ENCODE measurements at places on chromosomes 2 and 18.

DNA sequence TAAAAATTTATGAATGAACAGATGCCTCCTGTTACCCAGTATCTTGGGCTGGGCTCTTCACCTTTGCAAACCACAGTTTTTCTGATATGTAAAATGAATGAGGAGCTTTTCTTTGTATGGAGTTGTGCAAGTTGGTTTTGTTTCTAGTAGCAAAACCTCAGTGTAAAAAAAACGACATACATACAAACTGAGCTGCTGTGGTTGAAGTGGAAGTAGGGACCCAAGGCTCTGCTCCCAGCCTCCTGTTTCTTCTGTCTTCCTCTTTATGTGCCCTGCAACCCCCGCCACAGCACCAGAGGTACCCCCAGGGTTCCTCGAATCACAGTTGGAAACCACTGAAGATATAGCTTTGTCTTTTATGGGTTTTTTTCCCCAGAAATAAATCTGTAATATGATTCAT lies 118.1 kb downstream of the MYO1B start:
- no peak for DNase-seq

DNA sequence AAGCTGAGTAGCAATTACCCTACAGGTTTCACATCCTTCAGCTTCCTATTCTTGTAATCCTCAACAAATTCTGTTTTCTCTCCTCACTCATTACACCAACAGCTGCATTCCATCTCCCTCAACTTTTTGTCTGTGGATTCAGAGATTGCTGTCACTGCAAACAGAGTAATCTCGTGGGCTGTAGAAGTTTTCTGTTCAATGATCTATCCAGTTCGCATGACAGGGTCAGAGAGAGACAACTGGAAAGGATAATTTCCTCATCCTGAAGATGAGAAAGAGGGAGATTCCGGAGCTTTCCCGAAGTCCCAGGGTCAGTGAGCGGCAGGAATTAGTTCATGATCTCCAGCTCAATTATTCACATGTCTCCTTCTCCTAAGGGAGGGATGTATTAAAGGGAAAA lies 75.7 kb downstream of the MYO5B start:
- DNase-seq = no peak

DNA sequence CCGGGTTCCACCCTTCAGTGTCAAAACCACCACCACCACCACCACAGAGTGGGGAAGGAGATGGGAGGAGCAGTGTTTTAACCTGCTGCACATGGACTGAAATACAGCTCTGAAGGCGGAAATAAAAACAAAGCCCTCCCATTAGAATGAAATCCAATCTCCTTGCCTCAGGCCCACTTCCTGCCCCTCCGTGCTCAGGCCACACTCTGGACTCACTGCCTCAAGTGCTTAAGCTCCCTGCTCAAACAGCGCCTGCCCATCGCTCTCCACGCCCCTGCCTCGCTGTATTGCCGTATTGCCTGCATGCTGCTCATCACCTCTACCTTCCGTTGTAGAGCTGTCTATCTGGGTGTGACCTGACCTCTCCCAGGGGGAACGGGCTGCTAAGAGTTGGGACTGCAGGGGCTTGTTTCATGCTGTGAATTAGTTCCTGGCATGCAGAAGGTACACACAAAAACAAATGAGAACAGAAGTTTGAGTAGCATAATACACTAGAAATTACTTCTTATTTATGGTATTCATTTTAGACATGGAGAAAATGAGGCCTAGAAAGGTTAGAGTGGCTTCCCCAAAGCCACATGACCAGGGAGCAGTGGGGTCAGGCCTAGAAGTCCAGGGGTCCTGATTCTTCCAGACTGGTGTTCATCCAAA lies 31.6 kb upstream of the NEB start:
- no peak for DNase-seq

DNA sequence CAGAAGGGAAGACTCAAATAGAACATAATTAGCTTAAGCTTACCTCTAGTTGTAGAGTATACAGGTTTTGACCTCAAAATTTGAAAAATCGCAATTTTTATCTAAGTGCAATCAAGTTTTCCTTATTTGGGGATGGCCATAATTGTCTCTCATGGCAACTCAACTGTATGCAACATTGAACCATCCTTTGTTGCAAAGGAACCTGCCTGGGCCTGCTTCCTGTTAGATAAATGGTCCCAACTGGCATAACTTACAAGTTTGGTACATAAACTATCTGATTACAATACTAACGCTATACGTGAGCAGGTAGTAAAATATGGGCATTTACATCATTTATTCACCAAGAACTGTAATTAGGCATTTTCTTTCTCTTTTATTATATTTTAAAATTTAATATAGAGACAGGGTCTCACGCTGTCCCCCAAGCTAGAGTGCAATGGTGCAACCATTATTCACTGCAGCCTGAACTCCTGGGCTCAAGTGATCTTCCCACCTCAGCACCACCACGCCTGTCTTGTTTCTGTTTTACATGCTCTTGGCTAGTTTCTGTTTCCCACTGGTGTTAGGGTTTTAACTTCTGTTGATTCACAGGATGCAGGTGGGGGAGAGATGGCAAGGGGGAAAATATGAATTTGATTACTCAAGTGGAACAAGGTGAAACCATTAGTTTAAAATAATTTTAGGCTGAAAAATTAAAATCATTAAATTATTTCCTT lies 55.3 kb upstream of the B3GNT2 start:
- DNase-seq = no peak
